ENCODE measurements at places on chromosomes 2 and 18. TPM values are rescaled to one million over a fixed set of nuclear protein-coding genes. Genes with fewer than 3 reads are reported as not detected.

The CAPN13 gene
- total RNA-seq: not detected

The COL6A3 gene
- 244 TPM for total RNA-seq

The RFTN2 gene
- 4.6 TPM for total RNA-seq

The POTEJ gene
- not detected for total RNA-seq

The GCG gene
- total RNA-seq: not detected

The GLS gene
- total RNA-seq: 110 TPM

The G6PC2 gene
- not detected for total RNA-seq

The GPAT2 gene
- 5.7 TPM for total RNA-seq

The SLC4A3 gene
- total RNA-seq: 2.0 TPM

The PROKR1 gene
- not detected for total RNA-seq

The CAMKMT gene
- total RNA-seq: 1.7 TPM

The PID1 gene
- total RNA-seq: 0.68 TPM

The DOK1 gene
- total RNA-seq: 12.9 TPM

The SCYGR8 gene
- not detected for total RNA-seq

The TFCP2L1 gene
- total RNA-seq: not detected

The CTAGE1 gene
- not detected for total RNA-seq

The YWHAQ gene
- 305 TPM for total RNA-seq

The SOWAHC gene
- 5.3 TPM for total RNA-seq

The SNORC gene
- 0.39 TPM for total RNA-seq

The TTN gene
- total RNA-seq: 0.41 TPM

The RPRM gene
- not detected for total RNA-seq

The GKN1 gene
- total RNA-seq: not detected

The DNER gene
- 13.4 TPM for total RNA-seq

The APLF gene
- 2.4 TPM for total RNA-seq

The RUFY4 gene
- total RNA-seq: not detected

The SCG2 gene
- total RNA-seq: 0.29 TPM

The LRRTM4 gene
- not detected for total RNA-seq

The CAVIN2 gene
- 240 TPM for total RNA-seq

The REEP1 gene
- 0.06 TPM for total RNA-seq

The TNFRSF11A gene
- total RNA-seq: 1.4 TPM

The ESPNL gene
- total RNA-seq: 0.53 TPM

The TBC1D8 gene
- total RNA-seq: 52.3 TPM

The CNDP1 gene
- not detected for total RNA-seq

The SGPP2 gene
- total RNA-seq: 1.4 TPM

The DSG4 gene
- total RNA-seq: not detected

The DES gene
- not detected for total RNA-seq

The FOXD4L1 gene
- total RNA-seq: not detected

The MEP1B gene
- not detected for total RNA-seq

The UNC80 gene
- 0.06 TPM for total RNA-seq

The MYO1B gene
- total RNA-seq: 232 TPM

The ZNF396 gene
- 0.53 TPM for total RNA-seq

The SLC8A1 gene
- total RNA-seq: 1.2 TPM

The ACADL gene
- 0.05 TPM for total RNA-seq

The ARHGAP15 gene
- total RNA-seq: not detected

The ERICH2 gene
- not detected for total RNA-seq

The HOXD1 gene
- total RNA-seq: 19.0 TPM

The CABLES1 gene
- 51.2 TPM for total RNA-seq

Measured in glomerular endothelial cell (primary cell).